Omental fat pad (tissue), 4 donors: ENCODE measurements at places on chromosomes 6 and 20.

DNA sequence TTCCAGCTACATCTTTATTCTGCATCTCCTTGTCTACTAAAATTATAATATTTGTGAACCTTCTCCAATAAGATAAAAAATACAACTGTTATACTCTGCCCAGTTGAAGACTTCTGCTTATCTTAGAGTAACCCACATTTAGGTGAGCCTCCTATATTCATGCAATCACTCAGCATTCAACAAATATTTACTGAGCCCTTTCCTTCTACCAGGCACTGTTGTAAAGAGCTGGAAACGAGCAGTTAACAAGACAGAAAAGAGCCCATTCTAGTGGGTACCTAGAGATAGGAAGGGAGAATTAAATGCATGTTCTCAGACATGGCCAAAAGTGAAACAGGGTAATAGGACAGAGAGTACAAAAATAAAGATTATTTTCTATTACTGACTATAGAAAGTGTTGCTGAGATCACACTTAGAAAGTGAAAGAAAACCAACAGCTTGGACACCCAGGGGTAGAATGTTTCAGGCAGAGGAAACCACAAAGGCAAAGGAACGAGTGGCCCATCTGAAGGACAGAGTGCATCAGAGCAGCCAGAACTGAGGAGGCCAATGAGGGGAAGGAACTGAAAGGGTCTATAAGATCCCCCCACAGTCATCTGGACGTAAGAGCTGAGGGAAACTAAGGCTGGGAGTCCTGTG is 50.8 kb upstream of the SMLR1 start:
- DNase-seq: no peak

- DNase-seq: no peak
These were observed at the start of gene MATN4 for GRCh38 chr20:45308117-45308778. TSS of gene MATN4 (minus strand) at chr20:45308299. CDS start at chr20:45305582, 2,717 bp downstream.

GRCh38 chr20:18984238-18985200 is 170.9 kb downstream of the SCP2D1 start:
- DNase-seq: no peak

DNA sequence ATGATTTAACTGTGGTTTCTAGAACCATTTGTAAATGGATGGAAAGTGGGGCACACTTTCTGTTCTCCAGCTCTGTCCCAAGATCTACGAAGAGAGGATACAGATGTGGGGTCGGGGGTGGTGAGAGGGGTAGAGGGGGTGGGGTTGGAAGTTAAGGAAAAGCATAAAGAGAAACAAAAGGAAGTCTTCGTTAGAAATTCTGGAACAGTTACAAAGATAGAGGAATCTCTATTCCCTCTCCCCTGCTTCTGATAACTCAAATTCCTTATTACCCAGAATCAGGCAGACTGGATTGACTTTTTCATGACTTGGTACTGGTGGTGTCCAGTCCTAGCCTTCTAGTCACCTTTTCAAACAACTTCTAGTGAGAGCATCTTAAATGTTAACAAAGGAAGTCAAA is 4.9 kb downstream of the GCM1 start:
- DNase-seq: no peak

DNA sequence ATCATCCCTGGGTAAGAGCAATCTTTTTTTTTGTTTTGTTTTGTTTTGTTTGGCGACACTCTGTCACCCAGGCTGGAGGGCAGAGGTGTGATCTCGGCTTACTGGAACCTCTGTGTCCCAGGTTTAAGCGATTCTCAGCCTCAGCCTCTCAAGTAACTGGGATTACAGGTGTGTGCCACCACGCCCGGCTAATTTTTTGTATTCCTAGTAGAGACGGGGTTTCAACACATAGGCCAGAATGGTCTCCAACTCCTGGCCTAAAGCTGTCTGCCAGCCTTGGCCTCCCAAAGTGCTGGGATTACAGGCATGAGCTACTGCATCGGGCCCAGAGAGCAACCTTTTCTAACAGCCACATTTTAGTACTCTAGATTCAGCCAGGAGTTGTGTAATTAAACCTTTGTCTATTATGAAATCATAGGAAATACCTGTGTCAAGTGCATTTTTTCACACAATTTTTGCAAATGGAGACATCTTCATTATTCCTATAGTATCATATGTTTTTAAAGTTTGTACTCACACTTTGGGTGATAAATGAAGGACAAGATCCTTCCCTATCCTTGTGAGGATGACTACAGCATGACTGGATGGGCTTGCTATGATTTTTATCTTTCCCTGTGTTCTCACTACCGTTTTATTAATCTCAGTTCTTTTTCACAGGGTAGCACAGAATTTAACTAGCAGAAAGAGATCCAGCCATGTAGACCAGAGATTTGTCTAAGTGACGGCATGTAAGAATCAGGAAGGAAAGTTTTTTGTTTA is 82.6 kb downstream of the OR2B2 start:
- DNase-seq: no peak

DNA sequence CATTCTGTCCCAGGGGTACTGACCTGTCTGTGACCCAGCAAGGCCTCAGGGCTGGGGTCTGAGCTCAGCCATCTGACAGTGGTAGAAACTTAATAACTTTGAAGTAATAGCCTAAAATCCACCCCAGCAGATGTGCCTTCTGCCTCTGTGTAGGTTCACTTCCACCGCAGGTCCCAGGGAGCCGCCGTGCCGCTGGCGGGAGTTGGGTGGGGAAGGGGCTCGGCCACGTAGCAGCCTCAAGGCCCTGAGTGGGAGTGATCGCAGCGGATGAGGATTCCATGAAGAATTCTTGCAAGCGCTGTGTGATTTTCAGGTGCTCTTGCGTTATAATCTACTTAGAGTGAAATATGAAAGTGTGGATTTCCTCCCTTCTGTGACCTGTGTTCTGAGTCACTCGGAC is 163.7 kb downstream of the DTNBP1 start:
- DNase-seq: peak; percentile 21

DNA sequence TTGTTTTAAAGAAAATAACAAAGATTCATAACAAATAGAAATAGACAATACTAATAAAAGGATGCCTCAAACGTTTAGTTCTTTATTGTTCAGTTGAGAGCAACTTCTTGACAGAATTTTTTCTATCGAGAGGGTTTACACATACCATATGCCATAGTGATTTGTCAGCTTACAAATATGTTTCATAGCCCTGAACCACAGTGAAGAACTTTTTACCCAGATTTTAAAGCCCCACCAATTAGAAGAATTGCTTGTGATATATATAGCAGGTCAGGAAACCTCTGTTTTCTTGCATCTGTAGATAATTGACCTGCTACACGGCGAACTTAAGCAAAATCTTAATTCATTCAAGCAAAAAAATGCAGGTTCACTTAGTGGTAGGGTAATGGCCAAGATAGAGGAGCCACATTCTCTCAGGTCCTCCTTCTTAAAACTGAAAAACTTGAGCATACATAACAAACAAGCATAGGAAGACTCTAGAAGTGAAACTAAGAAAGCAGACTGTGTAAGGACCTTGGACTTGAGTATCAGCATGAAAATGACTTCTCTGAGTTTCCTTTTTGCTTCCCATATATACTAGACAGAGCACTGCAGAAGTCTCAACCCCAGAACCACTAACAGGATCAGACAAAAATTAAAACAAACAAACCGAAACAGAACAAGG is 39.5 kb downstream of the CRISP1 start:
- DNase-seq: no peak

- DNase-seq: no peak
These were observed 223.9 kb downstream of the ERMARD start for GRCh38 chr6:169975286-169975685.

- DNase-seq: no peak
These were observed 30.8 kb upstream of the PPP1R3G start for GRCh38 chr6:5054245-5054873.

- DNase-seq: no peak
These were observed 32.8 kb downstream of the TCF15 start for GRCh38 chr20:577167-577791.

GRCh38 chr6:53287336-53288225 is 61.2 kb downstream of the ELOVL5 start:
- no peak for DNase-seq

DNA sequence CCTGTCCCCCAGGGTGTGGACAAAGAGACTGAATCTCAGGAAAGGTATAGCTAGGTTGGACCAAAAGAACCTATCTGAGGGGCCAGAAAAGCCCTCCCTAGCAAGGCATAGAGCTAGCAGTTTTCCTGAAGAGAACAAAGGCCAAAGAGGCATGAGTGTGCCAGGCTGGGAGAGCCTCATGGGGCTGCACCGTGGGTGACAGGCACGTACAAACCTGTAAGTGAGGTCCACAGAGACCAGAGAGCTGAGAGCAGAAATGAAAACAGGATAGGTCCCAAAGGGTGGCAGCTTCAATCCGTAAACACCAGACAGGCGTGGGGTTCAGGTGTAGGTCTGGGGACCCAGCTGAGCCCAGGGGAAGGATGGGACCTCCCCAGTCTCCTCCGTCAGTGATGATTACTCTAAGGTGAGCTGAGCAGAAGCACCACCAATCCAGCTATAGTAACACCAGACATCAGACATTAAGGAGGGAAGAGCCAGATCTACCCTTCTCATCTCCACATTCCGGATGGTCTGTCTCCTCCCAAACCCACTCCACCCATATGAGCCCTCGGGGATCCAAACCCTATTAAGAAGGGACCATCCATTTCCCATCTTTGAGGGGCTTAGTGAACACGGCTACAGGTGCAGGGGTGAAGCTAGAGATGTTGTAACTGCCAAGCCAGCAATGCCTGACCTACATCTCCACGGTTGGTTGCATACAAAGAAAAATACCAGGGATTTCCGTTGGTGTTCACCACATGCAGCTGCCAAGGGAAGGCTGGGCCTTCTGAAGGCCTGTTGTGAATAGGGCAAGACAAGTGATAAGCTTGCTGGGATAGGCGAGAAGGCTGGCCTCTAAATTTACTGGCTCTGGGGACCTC is 38.3 kb downstream of the BCL2L1 start:
- no peak for DNase-seq

DNA sequence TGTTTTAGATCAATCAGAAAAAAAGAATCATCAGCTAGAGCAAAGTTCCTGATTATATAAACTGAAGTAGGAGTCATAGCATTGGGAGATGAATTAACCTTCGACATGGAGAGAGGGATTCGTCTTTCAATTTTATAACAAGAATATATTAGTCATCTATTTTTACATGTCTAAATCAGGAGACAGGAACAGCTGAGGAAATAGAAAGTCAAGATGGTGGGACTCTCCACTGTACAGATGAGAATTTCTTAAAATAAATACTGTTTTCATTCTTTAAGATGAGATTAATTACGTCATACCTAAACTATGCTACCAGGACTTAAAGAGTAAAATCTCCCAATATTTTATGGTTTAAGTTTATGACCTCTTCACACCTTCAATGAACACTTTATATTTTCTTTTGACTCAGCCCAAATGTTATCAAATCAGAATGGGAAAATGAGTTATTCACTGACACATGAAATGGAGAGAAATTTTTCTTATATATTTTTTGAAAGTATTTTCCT is 1137.7 kb downstream of the EPHA7 start:
- DNase-seq: no peak
